ENCODE measurements at places on chromosomes 4 and X.

DNA sequence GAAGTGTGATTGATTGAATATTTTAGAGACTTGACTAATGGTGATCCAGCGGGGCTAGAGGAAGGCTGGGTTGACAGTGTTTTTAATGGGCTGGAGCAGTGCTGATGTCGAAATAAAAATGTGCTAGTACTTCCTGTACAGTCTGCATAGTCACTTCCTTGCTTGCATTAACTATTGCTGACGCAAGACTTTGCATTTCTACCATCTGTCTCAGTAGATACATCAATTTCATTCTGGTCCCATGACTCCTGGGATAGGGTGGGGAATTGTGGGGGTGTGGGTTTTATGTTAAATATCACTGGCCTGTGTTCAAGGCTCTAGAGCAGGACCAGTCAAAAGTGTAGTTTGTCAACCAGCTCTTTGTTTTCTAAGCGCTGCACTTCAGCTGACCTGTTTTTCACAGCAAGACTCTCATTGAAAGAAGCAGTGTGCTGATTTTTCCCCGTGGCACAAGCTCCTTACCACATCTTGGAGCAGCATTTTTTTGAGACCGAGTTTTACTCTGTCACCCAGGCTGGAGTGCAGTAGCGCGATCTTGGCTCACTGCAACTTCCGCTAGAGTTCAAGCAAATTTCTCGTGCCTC, 35.2 kb upstream of the PHEX start:
- no peak for DNase-seq

DNA sequence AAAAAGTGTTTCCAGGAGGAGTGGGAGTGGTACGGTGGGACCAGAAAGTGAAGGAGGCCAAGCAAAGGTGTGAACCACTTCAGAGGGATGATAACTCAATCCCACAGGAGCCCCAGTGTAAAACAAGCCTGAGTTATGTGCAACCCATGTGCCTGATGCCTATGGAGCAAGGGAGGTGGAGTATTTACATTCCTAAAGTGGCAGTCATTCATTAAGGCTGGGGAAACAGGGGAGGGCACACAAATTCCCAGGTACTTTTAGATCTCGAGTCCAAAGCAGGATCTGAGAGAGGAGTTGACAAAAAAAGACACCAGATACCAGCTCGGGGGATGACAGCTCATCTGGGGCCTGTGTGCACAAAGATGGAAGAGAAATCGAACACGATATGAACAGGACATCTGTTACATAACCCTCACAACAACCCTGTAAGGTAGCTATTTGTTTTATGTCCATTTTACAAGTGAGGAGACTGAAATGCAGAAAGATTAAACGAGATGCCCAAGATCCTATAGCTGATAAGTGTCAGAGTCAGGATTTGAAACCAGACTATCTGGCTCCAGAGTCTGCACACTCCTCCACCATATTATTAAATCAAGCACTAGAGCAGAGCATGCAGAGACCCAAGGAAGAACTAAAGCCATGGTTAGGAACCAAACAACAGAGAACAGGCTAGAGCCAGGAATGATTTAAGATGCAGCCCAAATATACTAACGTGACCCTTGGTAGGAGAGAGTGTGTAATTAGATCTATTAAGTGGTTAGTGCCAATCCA, 91.9 kb upstream of the MAPK10 start:
- no peak for DNase-seq

DNA sequence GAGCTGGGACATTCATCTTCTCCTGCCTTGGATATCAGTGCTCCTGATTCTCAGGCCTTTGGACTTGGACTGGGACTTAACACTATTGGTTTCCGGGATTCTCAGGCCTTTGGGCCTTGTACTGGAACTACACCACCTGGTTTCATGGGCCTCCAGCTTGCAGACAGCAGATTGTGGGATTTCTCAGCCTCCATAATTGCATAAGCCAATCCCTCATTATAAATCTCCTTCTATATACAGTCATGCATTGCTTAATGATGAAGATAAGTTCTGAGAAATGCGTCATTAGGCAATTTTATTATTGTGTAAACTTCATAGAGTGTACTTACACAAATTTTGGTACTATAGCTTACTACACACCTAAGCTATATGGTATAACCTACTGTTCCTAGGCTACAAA, 8.9 kb upstream of the CCNG2 start:
- no peak for DNase-seq

GRCh38 chr4:81723927-81724587, 252.3 kb upstream of the RASGEF1B start:
- DNase-seq = no peak

DNA sequence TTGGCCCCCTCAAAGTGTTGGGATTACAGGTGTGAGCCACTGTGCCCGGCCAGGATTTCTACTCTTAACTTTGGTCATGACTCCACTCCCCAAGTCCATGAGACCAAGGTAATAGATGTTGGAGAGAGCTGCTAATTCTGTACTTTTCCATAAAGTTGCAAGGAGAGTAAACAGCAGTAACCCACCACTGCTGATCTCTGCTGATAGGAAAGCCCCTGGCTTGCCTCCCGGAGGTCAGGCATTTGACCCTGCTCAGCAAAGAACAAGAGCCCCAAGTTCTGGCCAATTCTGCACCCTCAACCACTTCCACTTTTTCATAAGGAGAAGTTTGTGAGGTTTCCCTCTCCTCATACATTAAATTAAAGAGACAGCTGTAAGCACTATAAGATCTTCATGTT, 143.0 kb downstream of the RASL11B start:
- no peak for DNase-seq

GRCh38 chr4:147157860-147158701, 212.4 kb upstream of the TTC29 start:
- no peak for DNase-seq

GRCh38 chrX:53452812-53453211, 18.6 kb upstream of the HSD17B10 start:
- DNase-seq = no peak

- peak; percentile 93 for DNase-seq
Observed at GRCh38 chr4:174282836-174283506, 496 bp downstream of the FBXO8 start.

- no peak for DNase-seq
Observed at GRCh38 chr4:83388313-83388676, 53.6 kb upstream of the HPSE start.

DNA sequence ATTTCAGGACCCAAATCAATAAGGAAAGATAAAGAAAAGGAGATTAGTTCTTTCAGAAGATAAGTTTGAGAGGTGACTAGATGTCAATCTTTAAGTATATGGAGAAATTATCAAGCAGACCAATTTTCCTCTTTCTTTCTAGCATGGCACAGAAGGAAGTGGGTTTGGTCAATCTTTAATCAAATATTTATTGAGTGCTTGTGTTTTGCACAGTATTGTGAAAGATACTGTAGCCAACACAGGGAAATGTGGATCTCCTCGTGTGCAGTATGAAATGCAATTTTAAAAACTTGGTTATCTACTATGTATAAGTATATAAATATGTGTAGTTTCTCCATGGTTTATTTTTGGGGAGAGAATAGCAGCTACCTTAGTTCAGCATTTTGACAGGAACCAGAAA, 655.2 kb downstream of the RAPGEF2 start:
- no peak for DNase-seq

- no peak for DNase-seq
Observed at GRCh38 chr4:6157926-6158325, 42.4 kb downstream of the JAKMIP1 start.

- no peak for DNase-seq
Observed at GRCh38 chr4:5753766-5754528, 42.9 kb downstream of the EVC start.

DNA sequence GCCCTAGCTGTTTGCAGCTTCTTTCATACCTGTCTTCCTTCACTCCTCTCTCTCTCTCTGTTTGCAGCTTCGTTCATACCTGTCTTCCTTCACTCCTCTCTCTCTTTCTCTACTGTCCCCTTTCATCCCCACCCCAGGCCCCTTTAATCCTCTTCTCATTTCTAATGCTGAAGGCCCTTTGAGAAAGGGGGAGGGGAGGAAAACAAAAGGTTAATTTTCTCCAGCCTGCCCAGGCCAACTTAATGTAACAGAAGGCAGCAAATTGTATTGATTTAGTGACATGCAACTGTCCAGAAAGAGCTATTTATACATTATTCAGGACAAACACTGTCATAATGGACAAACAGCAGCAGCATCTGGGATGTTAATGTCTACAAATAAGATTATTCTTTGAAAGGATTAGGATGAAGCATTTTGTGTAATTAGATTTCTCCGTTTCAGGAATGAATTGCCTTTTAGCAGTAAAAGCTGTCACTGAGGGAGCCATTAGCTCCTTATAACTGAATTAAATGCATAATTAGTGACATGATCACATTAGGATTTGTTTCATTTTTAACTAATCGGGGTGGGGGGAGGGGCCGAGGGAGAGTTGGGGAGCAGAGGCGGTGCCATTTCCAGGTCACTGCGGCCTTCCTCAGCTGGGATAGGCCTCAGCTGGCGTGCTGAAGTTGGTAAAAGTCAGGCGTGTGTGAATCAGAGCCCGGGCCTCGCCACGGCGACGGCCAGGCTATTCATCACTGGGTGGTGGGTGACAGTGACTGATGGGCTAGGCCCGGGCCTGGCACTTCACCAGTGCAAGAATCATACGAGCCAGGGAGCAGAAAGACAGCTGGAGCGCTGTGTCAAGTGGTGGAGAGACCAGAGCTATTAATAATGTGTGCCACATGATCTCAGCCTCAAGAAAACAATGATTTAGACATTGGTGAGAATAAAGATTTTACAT, 174.5 kb downstream of the NKX6-1 start:
- no peak for DNase-seq

- no peak for DNase-seq
Observed at GRCh38 chr4:167109859-167110258, 124.4 kb downstream of the SPOCK3 start.

DNA sequence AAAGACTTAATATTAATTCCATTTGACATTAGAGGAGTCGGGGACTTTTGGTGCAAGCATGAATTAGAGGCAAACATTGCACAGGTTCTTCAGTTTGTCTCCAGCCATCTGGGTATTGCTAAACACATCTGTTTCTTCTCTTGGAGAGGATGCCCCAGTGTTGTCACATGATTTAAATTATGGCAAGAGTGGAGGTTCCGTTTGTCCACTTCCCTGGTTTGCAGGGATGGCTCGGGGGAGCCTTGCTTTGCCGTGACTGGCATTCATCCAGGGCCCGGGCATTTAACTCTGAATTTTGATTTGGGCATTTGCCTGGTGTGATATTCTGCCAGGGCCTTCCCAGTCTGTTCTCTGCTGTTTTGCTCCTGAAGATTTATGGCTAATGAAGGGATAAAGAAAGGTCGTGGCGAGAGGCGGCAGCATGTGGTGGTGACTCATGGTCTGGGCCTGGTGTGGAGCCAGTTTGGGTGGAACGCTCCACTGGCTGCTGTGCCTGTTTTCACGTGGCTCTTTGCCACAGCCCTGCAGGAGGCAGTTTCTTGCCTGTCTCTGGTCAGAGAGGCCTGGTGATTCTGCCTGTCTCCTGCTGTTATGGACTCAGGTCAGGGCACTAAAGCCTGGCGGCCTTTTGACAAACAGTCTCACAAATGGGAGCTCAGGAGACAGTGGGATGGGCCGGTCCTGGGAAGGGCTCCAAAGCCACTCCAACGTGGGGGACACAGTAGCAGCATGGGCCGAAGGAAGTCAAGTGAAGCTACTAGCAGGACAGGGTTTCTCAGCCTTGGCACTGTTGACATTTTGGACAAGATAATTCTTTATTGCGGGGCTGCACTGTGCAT, 99.4 kb upstream of the PGRMC2 start:
- peak; percentile 82 for DNase-seq

GRCh38 chr4:134934036-134934808, 732.6 kb upstream of the PABPC4L start:
- DNase-seq = no peak

GRCh38 chrX:129705377-129705925, 33.3 kb upstream of the XPNPEP2 start:
- no peak for DNase-seq

DNA sequence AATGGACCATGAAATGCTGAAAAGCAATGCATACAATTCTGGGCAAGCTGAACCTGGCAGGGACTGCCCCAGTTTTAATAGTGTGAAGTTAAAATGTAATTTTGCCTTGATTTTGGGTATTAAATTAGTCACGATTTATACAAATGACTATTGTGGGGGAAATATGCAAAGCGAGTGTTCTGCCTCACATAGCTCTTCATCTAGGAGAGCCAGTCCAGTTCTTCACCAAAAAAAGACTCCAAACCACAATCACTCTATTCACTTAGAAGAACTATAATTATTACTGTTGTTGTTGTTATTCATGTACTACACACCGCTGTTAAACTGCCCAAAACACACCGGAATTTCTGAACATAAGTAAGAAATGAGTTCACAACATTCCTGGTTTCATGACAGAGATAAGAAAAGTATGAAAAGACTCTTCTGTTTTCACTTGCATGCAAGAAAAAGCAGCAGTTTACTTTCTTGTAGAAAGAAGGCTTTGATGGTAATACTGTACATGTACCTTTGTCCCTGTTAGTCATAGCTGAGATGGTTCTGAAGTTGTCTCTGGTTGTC, 101.9 kb downstream of the QRFPR start:
- no peak for DNase-seq

GRCh38 chr4:145881989-145882388, 56.6 kb downstream of the ZNF827 start:
- DNase-seq = no peak

DNA sequence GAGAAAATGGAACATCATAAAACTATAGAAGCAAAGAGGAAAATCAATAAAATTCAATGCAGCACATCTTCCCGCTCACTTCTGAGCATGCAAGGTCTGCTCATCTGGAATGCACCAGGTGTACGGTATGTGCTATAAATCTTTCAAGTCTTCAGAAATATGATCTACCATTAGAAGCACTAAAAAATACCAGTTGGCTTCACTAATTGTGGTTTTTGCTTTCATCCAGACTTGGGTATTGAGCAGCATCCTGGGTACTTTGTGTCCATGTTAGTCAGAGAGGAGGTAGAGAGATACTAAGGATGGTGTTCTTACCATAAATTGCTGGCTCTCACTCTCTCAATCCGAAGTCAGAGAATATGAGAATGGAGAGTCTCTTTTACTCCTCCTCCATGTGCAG, 477.1 kb downstream of the PPARGC1A start:
- no peak for DNase-seq

- no peak for DNase-seq
Observed at GRCh38 chr4:126530996-126531585, 1101.7 kb upstream of the INTU start.

GRCh38 chr4:188780028-188780427, 640.8 kb downstream of the TRIML1 start:
- DNase-seq = no peak

DNA sequence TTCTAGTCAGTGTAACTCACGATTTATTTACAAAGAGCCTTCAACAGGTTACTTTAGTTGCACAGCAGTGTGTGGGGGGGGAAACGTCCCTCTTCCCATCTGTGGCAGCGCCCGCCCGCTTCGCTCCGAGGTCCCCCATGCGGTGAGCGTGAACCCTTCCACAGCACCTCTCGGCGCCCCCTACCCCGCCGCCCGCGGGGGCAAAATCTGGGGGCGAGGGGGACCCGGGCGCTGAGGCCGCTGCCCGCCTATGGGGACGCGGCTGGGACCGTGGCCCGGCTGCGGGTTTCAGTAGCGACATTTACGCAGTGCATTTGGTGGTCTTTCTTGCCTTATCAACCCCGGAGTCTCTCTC, 6.4 kb downstream of the NKX6-1 start:
- DNase-seq = no peak

GRCh38 chrX:132063862-132064261, 40.8 kb downstream of the STK26 start:
- DNase-seq = no peak

GRCh38 chr4:52250154-52250553, 199.1 kb downstream of the SPATA18 start:
- DNase-seq = no peak

GRCh38 chrX:106802388-106803275, at the start of gene TBC1D8B:
TSS of gene TBC1D8B (plus strand) at chrX:106802673. CDS start at chrX:106802854, 181 bp downstream.
- peak; percentile 71 for DNase-seq

Measured in dorsolateral prefrontal cortex (tissue), 122 donors.